Body of pancreas (tissue), 4 donors: ENCODE measurements at places on chromosomes 13 and 19. TPM values are rescaled to one million over a fixed set of nuclear protein-coding genes. Genes with fewer than 3 reads are reported as not detected.

GRCh38 chr13:45149964-45150363 lies 29.7 kb downstream of the GTF2F2 start:
- DNase-seq, result no peak

GRCh38 chr13:36028359-36029025 lies 102.7 kb downstream of the DCLK1 start:
- no peak for DNase-seq

ZNF799 gene
- total RNA-seq, result 4.2 TPM

PRR12 gene
- 8.0 TPM for total RNA-seq

PRTN3 gene
- total RNA-seq, result not detected
